Hematopoietic multipotent progenitor cell (in vitro differentiated cells): ENCODE measurements at places on chromosomes 11 and 22. TPM values are rescaled to one million over a fixed set of nuclear protein-coding genes. Genes with fewer than 3 reads are reported as not detected.

LAYN gene
- total RNA-seq, result 0.27 TPM

PANX3 gene
- not detected for total RNA-seq

POU2AF3 gene
- total RNA-seq, result not detected

GUCY1A2 gene
- under 0.01 TPM for total RNA-seq

ASPHD2 gene
- total RNA-seq, result 1.9 TPM

CCDC116 gene
- total RNA-seq, result 0.27 TPM

SOX10 gene
- total RNA-seq, result not detected

NEFH gene
- total RNA-seq, result 1.1 TPM

SUSD2 gene
- total RNA-seq, result 0.81 TPM

AMPD3 gene
- total RNA-seq, result 28.0 TPM

CFAP300 gene
- not detected for total RNA-seq

OR6A2 gene
- total RNA-seq, result 2.4 TPM

FIBIN gene
- not detected for total RNA-seq

PLAAT4 gene
- 52.0 TPM for total RNA-seq

FOXRED1 gene
- 17.2 TPM for total RNA-seq

RAC2 gene
- 399 TPM for total RNA-seq

RIMBP3B gene
- total RNA-seq, result 1.6 TPM

TRIM6 gene
- 2.4 TPM for total RNA-seq

SEPTIN3 gene
- under 0.01 TPM for total RNA-seq

KCNQ1 gene
- total RNA-seq, result 1.1 TPM

MMP7 gene
- total RNA-seq, result 1.3 TPM

CHADL gene
- total RNA-seq, result 1.9 TPM

ZP1 gene
- not detected for total RNA-seq
